Hindlimb muscle (tissue), 1 donor: ENCODE measurements at places on chromosomes 4 and X.

DNA sequence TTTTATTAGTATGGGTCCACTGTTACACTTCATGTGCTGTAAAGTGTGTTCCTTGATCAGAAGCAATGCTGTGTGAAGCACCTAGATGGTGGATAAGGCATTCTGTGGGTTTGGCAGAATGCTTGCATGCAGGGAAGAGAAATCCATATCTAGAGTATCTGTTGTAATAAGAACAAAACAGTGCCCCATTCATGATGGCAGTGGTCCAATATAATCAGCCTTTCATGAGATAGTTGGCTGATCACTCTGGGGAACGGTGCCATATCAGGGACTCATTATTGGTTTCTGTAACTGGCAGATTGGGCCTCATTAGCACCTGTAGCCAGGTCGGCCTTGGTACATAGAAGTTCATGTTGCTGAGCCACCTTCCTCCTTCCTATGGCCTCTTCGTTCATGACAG is 28.7 kb downstream of the STIM2 start:
- DNase-seq = no peak

DNA sequence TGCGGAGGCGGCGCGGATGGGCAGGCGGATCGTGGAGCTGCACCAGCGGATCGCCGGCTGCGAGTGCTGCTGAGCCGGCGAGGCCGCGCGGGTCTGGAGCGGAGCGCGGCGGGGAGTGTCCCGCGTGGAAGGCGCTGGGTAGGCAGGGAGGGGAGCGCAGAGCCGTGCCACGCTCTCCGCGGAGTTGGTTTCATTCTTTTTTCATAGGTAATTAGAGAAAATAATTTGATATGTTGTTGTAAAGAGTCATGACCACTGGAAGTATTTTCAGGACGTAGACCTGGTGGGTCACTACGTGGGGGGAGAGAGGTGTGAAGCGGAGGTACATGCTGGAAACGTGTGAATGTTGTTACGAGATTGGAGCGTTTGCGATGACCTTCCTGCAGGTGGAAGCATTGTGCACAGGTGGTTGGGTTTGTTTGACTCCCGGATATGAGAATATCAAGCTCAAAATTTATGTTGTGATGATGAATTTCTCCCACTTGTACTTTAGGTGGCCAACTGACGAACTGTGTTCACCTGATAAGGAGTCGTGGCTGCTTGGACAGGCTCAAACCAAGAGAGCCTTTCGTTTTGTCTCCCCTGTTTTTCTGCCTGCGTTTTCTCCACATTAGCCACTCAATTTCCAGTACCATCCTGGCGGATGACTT is 19.1 kb upstream of the S100P start:
- no peak for DNase-seq

DNA sequence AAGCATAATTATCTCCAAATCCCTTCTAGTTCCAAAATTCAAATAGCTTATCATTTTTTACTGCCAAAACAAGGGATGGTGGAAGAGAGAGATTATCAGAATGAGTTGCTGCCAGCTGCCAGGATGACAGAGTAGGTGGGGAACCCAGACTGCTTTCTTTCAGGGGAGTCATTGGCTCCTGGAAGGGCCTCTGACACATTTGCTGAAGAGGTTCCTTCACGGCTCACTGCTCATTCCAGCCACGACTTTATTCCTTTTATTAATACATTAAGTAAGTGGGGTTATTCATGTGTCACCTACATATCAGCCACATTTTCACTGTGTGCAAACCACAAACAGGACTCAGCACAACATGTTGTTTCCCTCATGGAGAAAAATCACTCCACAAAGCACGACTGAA is 12.7 kb upstream of the SMIM43 start:
- no peak for DNase-seq

DNA sequence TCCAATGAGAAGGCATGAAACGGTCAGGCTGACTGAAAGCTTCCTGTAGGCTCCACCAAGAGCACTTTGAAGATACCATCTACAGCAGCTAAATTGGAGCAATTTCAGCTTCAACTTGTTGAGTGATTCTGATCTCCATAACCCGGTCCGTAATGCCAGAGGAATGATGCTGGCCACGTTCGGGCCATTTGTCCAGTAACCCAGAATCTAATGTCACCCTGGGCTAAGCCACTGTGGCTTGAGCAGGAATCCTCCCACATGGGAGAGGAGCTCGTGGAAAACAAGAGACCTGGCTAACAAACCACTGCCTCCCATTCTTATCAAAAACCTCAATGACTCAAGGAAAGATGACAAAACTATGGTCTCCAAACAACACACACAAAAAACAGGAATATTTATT is 14.2 kb upstream of the TCEAL4 start:
- DNase-seq = no peak

- DNase-seq = no peak
Measured at GRCh38 chr4:52015366-52015765, 4.8 kb downstream of the LRRC66 start.

- no peak for DNase-seq
Measured at GRCh38 chrX:129496625-129497024, 26.7 kb downstream of the SMARCA1 start.

GRCh38 chr4:30256116-30256832 is 463.9 kb upstream of the PCDH7 start:
- DNase-seq = no peak

- DNase-seq = no peak
Measured at GRCh38 chr4:86961605-86962295, 26.9 kb downstream of the AFF1 start.

GRCh38 chr4:99715286-99715685 is 57.7 kb upstream of the C4orf54 start:
- DNase-seq = no peak

DNA sequence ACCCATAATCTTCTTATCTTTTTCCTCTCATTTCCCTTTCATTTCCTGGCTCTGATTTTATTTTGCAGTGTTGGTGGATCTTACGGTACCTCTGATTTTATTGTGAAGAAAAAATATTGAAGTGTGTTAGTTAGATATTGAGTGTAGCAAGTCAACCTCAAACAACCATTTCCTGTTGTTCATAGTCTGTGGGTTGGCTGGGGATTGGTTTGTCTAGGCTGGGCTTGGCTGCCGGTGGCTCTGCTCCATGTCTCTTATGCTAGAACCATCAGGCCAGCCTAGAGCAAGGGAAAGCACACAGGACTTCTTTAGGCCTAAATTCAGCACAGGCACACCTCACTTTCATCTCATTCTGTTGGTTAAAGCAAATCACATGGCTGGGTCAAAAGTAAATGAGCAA is 383.1 kb upstream of the LCORL start:
- DNase-seq = no peak

DNA sequence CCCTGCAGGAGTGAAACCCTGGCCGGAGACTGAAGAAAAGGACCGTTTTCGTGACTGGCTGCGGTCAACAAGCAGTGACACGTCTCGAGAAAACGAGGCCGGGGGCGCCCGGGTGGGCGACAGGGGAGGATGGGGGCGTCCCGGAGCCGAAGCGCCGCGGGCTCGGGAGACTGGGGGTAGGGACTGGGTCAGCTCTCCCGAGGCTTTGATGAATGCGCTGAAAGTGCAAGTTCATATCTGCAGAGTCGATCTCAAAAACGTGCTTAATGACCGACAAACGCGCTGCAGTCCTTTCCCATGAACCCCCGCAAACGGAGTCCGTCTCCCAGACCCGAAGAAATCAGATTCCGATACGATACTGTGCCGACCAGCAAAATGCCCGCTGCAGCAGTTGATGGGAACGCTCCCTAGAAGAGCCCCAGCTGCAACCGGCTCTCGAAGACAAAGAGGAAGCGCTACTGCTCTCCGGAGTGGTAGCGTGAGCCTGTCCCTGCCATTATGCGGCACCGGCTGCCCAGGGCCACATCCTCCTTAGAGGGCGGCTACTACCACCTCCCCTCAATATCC is 806 bp upstream of the CD99L2 start:
- DNase-seq = peak; percentile 6

DNA sequence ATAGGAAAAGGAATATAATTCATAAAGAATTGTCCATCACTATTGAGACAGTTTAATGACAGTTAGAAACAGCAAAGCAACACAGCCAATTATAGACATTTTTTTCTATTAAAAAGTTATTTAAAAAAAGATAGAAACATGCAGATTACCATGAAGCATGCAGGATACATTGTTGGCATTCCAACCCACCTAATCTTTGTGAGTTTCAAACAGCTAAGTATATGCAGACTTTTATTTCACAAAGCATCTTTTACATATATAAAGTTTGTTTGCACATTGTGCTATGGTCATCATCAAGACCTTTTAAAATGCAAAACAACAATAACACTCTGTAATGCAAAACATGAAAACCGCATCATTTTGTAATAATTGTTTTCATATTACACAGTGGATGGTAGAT is 125.9 kb upstream of the ETNPPL start:
- DNase-seq = no peak

GRCh38 chrX:15567886-15568616 is 32.7 kb downstream of the ACE2 start:
- DNase-seq = no peak

DNA sequence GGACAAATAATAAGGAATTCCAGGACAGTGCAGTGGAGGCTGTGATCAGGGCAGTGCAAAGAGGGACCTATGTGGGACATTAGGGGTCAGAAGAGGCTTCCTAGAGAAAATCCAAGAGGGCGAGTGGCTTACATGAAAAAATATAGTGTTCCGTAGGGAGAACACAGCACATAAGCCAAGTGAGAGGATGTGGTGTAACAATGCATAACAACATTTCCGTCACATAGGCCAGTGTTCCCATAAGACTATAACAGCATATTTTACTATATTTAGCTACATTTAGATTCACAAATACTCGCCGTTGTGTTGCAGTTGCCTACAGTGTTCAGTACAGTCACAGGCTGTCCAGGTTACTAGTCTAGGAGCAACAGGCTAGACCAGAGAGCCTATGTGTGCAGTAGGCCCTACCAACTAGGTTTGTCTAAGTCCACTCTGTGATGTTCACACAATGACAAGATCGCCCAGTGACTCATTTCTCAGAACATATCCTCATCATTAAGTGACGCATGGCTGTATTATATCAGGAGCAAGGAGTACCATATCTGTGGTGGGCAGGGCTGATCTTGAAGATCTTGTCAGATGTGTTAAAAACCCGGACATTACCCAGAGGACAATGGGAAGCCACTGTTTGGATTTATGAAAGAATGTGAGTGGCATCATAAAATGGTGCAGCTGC is 74.0 kb upstream of the TBL1X start:
- DNase-seq = no peak

DNA sequence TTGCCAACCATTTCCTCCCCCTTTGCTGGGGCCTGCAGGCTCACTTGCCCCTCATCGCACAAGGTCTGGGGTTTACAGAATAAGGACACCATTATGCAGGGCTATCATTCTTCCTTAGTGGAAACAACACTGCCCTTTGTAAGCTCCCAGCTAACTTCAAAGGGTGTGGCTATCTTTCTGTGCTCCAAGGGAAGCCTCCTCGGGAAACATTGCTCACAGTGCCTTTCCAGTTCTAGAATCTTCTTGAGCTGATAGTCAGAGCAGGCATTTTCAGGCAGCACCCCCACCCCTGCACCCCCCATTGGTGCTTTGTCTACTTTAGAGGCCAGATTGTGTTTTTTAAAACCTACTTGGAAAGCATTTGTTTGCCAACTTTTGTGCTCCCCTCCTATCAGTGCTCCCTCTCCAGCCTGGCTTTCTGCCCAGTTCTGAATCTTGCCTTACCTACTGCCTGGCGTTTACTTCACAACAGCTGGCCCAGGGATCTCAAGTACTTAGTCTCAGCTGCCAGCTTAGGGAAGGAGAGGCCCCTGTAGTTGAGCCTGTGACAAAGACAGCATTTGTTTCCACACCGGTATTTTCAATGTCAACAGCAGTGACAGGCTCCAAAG is 53.5 kb downstream of the PLAC1 start:
- DNase-seq = no peak

DNA sequence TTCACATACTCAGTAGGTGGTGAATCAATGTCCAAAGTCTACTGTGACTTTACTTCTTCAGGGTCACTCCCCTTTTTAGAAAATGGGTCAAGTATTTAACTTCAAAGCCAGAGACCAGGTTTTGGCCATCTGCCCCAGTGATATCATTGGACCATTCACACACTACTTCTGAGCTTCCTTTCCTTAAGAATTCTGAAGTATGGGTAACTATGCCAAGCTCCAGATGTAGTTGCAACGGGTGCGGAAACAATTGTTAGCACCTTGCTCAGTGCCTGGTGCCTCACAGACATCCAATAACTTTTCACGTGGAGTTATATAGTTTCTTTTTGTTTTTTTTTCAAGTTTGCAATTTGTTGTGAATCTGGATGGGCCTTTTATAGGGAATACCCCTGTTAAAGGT is 62.6 kb downstream of the TTC29 start:
- no peak for DNase-seq

DNA sequence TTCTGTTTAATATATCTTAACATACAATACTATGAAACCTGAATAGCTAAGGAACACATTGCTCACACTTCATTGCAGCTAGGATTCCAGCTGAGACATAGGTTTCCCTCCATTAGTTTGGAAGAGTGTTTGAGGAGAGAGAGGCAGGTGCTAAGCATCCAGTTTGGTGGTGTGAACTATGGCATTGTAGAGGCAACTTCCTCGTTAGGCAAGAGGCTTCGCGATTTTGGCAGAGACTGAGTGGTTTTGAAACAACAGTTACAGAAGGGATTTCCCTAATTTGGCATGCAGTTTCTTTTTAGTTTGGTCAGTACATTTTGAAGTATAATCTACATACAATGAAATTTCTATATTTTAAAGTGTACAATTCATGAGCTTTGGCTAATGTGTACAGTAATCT is 117.1 kb upstream of the BMP3 start:
- DNase-seq = no peak

DNA sequence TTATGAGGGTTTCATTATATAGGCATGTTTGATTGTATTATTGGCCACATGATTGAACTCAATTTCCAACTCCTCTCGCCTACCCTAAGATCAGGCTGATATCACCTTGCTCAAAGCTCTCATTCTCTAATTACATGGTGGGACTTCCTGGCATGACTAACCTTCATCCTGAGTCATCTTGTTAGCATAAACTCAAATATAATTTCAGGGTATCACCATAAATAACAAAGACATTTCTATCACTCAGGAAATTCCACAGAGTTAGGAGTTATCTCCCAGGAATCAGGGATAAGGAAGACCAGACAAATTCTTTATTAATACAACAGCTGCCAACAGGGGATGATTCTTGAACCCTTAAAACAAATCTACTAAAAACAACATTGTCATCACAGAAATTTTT is 90.7 kb downstream of the NDST3 start:
- no peak for DNase-seq

- no peak for DNase-seq
Measured at GRCh38 chrX:49701933-49702332, 6.1 kb upstream of the PAGE1 start.

- no peak for DNase-seq
Measured at GRCh38 chrX:6983207-6983955, 164.1 kb upstream of the STS start.

GRCh38 chr4:13821522-13821921 is 194.0 kb upstream of the BOD1L1 start:
- no peak for DNase-seq

DNA sequence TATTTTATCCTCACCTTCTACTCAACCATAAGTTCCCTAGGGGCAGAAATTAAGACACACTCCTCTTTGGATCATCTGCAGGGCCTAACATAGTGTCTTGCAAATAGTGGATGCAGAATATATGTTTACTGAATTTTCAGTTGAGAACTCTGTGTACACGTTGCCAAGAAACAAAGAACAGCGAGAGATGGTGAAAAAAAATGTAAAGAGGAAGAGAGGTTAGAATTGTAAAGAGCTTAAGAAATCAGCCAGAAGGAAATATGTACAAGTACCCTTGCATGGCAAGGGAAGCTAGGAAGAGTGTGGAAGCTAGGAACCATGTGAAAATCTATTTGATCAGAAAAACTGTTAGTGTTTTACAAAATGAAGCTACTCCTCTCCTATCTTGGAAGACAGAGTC is 431.0 kb downstream of the SMARCA1 start:
- DNase-seq = no peak

- DNase-seq = no peak
Measured at GRCh38 chrX:37662181-37662580, 23.4 kb upstream of the XK start.
